CD4-positive, alpha-beta T cell treated with Interleukin-2 at 100 ng/mL for 4 hours (primary cell): ENCODE measurements at places on chromosomes 7 and 10.

DNA sequence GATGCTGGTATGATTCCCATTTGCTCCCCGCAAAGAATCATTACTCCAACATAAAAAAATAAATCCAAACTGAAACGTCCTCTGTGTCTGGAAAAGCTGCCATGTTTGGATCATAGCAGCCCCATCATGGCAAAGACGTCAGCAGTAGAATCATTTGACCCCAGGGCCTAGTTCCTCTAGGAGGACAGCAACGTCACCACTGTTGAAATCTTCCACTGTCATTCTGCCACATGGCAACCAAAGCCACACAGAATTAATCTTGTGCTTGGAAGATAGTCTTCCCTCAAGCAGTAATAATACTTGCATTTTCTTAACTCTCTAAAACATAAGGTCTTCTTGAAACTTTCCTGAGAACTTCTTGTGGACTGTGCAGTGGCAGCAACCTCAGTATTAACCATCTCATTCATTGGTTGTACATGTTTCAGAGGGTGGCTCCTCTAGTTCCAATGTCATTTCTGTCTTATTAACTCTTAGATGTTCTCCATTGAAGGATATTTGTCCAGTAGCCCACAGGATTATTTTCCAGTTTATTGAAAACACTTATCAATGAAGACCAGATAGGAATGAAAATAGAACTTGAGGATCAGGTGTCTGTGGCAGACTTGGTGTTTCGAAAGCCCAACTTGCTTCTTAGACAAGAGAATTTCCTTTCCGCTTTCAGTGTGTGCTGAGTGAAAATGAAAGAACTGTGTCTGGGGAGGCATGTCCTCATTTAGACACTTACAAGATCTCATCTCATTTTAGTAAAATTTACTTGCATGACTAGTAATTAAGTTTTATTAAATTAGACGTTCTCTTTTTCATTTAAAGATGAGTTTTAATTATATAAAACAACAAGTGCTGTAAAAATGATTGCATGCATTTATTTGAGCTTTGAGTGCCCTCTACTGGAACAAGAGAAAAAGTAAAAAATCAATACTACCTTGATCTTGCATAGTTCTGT is 28.9 kb upstream of the INHBA start:
- no peak for DNase-seq

GRCh38 chr10:71850021-71850742 is 869 bp downstream of the PSAP start:
- no peak for DNase-seq

- no peak for DNase-seq
These were observed 8.4 kb downstream of the AP5Z1 start for GRCh38 chr7:4783762-4784351.

GRCh38 chr10:82468453-82468852 is 593.5 kb downstream of the NRG3 start:
- no peak for DNase-seq

- DNase-seq = no peak
These were observed 28.9 kb downstream of the GNA12 start for GRCh38 chr7:2814946-2815874.

- DNase-seq = no peak
These were observed 35.4 kb upstream of the GPAM start for GRCh38 chr10:112218960-112219359.

DNA sequence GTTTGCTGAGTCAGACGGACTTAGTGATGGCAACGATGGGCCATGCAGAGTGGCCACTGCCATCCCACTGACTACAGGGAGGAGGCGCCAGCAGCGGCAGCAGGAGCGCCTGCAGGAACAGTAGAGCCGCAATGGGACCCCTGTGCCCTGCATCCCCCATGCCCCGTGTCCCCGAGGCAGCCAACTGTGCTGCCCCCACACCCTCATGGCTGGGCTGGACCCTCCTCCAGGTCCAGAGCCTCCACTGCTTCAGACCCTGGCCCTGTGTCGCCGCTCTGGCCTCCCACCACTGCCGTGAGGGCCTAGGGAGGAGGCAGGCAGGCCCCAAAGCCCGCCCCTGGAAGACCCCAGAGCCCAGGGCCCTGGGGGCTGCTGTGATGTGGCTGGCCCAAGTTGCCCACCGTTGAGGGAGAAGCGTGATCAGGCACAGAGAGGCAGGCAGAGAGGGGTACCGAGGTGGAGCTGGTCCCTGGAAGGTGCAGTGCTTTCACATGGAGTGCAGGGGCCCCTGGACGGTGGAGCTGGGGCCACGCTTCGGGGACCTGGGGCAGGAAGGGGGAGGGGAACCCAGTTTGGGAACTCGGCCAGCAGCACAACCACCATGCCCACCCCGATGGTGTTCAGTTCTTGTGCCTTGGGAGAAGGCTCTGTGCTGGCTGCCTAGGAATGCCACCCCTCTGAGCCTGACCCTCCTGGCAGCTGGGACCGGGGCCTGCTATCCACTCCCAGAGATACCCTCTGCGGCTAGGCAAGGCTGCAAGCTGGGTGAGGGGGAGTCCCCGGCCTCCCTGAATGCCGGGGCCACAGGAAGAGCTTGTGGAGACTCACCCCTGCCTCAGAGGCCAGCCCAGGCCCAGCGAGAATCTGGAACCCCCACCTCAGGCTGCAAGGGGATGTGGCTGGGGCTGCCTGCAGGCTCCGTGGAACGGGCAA is 32.6 kb downstream of the DKK1 start:
- DNase-seq = no peak

GRCh38 chr7:142381727-142382390 is 124.0 kb upstream of the PRSS58 start:
- no peak for DNase-seq

DNA sequence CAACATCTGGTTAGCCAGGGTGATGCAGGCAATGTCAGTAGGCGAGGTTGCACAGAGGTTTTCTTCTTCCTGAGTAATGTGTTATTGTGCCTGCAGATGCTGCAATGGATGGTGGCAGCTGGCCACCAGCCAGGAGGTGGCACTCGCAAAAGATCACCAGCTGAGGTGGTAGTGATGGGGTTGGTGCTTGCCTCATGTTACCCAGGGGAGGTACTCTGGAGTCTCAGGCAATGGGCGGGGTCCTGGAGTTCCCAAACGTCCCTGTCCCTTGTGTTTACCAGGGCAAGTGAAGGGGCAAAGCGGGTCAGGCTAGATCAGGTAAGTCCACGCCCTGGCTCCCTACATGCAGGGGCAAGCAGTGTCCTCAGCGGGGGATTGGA is 21.1 kb downstream of the CLRN3 start:
- DNase-seq = no peak

GRCh38 chr7:7641129-7641663 is 644 bp downstream of the UMAD1 start:
- no peak for DNase-seq
